ENCODE measurements at places on chromosomes 7 and 10.

- no peaks in the 10 kb centered on the region for H3K36me3 ChIP-seq
- H3K27me3 ChIP-seq, result no peaks in the 10 kb centered on the region
- no peak for DNase-seq
- no peak overlapping the region for H3K27ac ChIP-seq
- no peak overlapping the region for H3K4me3 ChIP-seq
- H3K4me1 ChIP-seq, result no peaks in the 10 kb centered on the region
Observed at GRCh38 chr7:90530263-90530662, 60.8 kb downstream of the PTTG1IP2 start.

GRCh38 chr7:104848138-104848990 is 165.6 kb upstream of the KMT2E start:
- DNase-seq, result no peak
- no peak overlapping the region for H3K27ac ChIP-seq
- no peaks in the 10 kb centered on the region for H3K36me3 ChIP-seq
- no peaks in the 10 kb centered on the region for H3K27me3 ChIP-seq
- no peak overlapping the region for H3K4me3 ChIP-seq

GRCh38 chr10:118827466-118828155 is 72.8 kb upstream of the CACUL1 start:
- H3K36me3 ChIP-seq, result no peaks in the 10 kb centered on the region
- no peak for DNase-seq
- H3K4me1 ChIP-seq, result no peaks in the 10 kb centered on the region
- no peaks in the 10 kb centered on the region for H3K27me3 ChIP-seq
- H3K4me3 ChIP-seq, result no peak overlapping the region

DNA sequence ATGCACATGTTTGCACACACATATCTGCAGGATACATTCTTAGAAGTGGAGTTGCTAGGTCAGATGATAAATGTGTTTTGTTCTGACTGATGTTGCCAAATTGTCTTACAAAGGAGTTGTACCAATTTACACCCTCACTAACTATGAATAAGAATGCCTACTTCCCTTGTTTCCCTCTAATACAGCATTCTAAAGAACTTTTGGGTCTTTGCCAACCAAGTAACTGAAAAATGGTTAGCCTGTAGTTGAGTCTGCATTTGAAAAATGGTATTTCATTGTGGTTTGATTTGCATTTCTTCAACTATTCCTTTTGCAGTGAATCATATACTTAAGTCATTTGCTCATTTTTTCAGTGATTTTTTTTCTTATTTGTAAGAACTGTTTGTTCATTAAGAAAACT is 48.4 kb downstream of the TMEM26 start:
- no peaks in the 10 kb centered on the region for H3K27me3 ChIP-seq
- H3K4me3 ChIP-seq, result no peak overlapping the region

GRCh38 chr7:27132978-27133377 is 2.4 kb upstream of the HOXA4 start:
- peaks cover 10% of the 10 kb centered on the region for H3K4me1 ChIP-seq
- H3K36me3 ChIP-seq, result no peaks in the 10 kb centered on the region
- no peaks in the 10 kb centered on the region for H3K27me3 ChIP-seq
- DNase-seq, result no peak

- no peak overlapping the region for H3K4me3 ChIP-seq
- no peaks in the 10 kb centered on the region for H3K36me3 ChIP-seq
- no peaks in the 10 kb centered on the region for H3K4me1 ChIP-seq
- no peak for DNase-seq
- no peaks in the 10 kb centered on the region for H3K27me3 ChIP-seq
- no peak overlapping the region for H3K27ac ChIP-seq
Observed at GRCh38 chr7:7335215-7335614, 152.9 kb downstream of the C1GALT1 start.

GRCh38 chr10:84499846-84500245 is 171.5 kb downstream of the CCSER2 start:
- DNase-seq, result no peak
- H3K4me3 ChIP-seq, result no peak overlapping the region
- no peaks in the 10 kb centered on the region for H3K27me3 ChIP-seq
- no peaks in the 10 kb centered on the region for H3K4me1 ChIP-seq
- H3K27ac ChIP-seq, result no peak overlapping the region
